ENCODE measurements at places on chromosomes 1 and 21.
A peak's percentile ranks its signal among the peaks of the same experiment; 100 is the strongest.

DNA sequence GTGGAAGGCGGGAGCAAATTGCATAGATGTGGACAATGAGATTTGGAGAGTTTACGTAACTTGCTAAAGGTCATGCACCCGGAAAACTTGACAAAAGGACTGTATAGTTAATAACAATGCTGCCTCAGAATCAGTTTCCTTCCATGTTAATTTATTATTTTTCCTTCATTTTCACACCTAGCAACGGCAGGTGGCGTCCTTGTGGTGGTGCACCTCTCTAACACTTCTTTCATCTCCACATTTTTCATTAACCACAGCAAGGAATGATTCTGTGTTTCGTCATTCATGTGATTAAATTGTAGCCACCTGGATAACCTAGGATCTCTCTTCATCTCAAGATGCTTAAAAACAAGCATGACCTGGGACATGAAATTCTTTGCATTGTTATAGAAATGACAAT, 2133.0 kb downstream of the NCAM2 start:
- no peak for DNase-seq

DNA sequence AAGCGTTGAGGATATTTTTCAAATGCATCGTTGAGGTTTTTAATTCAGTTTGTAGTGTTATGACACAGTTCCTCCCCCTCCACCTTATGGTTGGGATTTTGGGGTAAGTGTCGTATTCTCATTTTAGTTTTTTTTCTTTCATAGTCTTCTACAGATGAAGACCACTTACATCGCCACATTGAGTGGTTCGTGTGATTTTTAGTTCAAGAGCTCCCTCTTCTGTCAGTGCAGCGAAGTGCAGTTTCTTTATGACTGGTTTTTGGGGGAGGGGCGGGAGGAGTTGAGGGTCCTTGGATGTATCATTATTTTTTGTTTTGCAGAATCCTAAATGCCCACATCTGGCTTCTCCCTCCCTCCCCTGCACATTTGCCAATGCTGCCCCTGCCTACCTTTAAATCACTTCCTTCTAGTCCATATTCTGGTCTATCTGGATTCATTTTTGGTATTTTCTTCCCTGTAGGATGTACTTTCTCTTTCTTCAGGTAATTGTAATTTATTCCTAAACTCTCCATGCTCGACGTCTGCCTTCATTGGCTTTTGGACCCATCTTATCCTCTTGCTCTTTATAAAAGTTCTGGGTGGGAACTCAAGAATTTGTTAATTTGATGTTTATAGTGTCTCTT, 433.1 kb downstream of the CAMTA1 start:
- DNase-seq = no peak

DNA sequence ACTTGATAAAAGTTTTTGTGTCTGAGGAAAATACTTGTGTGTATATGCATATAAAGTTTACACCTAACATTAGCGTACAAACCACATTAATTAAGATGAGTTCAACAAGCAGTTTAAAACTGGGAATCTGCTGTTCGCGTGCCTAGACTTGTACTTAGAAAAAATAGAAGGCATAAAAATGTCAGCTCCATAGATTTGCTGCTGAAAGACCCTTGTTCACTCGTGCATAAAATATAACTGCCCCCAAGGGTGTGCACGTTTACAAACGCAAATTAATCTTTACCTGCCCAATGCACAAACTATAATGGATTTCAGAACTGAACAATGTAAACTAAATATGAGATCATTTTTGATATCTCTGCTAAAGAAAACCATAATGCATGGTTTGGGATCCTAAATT, 392.3 kb upstream of the ADGRL2 start:
- DNase-seq = no peak

DNA sequence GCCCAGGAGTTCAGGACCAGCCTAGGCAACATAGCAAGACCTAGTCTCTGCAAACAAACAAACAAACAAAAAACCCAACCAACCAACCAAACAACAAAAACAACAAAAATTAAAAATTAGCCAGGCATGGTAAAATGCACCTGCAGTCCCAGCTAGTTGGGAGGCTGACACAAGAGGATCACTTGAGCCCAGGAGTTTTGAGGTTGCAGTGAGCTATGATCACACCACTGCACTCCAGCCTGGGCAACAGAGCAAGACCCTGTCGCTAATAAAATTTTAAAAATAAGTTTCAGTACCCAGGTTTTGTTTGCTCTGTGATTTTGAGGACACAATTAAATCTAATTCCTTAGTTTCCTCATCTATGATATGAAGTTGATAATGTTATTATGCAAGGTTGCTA, 201.3 kb downstream of the SLC45A1 start:
- DNase-seq = no peak

DNA sequence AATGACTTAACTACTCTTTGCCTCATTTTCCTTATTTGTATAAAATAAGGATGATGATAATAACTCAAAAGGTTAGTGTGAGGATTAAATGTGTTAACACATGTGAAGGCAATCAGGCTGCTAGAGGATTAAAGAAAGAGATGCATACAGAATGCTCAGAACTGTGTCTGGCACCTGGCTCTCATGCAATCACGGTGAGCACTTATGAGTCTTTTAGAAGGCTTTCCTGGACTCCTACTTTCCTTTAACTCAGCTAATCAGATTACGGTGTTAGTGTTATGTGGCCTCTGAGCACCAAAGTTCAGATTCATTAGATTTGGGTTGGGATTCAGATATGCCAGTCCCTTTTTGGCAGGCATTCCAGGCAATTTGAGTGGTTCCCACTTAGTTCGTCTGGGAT, 311.6 kb upstream of the USP24 start:
- no peak for DNase-seq

DNA sequence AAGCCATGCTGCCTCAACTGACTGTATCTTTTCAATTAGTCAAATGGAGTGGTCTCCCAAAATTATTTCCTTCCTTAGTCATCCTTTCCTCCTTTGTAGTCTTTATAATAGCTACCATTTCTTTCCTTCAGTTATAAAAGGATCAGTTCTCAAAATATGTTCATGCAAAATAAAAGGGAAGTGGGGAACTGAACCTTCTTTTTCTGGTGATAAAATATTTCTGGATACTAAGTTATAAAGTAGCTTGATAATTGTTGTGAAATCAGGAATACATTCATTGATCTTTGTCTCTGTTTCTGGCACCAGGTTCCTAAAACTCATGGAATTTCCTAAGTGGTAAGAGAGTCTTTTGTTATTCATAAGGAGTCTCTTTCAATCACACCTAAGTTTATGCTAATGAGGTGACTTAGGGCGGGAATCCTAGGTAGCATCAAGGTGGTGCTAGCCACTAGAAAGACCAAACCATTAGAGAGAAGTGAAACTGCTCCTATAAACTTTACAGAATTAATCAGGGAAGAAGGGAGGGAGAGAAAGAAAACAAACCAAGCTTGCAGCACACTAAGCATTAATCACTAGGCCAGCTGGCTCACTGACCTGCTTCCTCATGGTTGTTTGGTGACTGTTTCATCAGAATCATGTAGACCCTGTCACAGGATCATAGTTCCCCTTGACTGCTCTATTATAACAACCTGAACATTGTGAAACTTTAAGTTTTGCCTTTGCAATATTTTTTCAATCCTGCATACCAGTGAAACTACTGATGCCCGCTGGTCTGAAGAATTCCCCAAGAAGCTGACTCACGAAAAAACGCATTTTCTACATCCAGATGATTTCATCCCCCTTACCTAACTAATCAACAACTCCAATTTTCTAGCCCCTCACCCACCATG, 161.6 kb upstream of the PTBP2 start:
- no peak for DNase-seq

DNA sequence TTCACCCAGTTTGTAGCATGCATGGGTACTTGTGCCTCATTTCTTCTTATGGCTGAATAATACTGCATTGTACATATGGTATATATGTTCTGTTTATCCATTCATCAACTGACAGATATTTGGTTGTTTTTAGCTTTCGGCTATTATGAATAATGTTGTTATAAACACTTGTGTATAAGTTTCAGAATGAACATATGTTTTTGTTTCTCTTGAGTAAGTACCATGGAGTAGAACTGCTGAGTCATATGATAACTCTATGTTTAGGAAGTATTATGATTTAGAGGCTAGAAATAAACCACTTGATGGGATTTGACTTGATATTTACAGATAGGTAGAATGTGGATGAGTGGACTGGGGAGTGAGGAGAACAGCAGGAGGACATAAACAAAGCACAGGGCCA, 48.6 kb downstream of the WNT2B start:
- no peak for DNase-seq

- DNase-seq = no peak
These were observed 15.7 kb downstream of the ASPM start for GRCh38 chr1:197130677-197131304.

DNA sequence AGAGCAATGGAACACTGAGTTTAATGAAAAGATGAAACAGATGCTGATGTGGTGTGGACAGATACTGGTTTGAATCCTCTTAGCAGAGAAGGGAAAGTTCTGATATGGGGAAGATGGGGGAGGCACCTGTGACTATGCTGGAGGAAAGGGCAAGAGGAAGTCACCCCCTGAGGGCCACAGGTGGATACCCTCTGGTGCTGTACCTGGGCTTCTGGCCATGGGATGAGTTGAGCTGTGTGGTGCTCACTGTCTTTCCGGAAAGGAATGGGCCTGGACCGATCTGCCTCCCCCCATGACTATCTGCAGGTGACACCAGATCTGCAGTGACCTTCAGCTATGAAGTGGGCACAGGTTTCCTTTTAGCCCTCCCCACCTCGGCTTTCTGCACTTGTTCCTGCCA, 52.4 kb downstream of the IER5 start:
- no peak for DNase-seq

- no peak for DNase-seq
These were observed 30.3 kb downstream of the SMYD3 start for GRCh38 chr1:246476771-246477170.

DNA sequence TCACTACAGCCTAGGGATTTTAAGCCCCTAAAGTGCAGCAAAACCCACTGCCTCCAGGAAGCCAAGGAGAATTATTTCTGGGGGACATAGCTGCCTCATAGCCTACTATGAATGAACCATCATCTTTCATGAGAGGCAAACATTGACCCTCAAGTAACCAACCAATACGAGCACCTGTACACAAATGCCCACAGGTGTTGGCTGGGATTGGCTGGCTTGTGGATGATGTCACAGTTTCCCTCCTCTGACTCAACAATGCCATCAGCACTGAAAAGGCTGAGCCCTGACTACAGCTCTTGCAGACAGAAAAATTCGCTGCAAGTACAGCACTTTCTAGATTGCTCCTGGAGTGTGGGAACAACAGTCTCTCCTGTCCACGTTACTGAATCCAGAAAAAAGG, at the start of gene HMGB4:
Gene HMGB4 (plus strand): TSS at position 301 of the 400 bp plus-strand sequence. CDS start 113 bp downstream, outside the sequence.
- no peak for DNase-seq

GRCh38 chr21:39022466-39022862, 160.8 kb downstream of the PSMG1 start:
- DNase-seq = no peak

DNA sequence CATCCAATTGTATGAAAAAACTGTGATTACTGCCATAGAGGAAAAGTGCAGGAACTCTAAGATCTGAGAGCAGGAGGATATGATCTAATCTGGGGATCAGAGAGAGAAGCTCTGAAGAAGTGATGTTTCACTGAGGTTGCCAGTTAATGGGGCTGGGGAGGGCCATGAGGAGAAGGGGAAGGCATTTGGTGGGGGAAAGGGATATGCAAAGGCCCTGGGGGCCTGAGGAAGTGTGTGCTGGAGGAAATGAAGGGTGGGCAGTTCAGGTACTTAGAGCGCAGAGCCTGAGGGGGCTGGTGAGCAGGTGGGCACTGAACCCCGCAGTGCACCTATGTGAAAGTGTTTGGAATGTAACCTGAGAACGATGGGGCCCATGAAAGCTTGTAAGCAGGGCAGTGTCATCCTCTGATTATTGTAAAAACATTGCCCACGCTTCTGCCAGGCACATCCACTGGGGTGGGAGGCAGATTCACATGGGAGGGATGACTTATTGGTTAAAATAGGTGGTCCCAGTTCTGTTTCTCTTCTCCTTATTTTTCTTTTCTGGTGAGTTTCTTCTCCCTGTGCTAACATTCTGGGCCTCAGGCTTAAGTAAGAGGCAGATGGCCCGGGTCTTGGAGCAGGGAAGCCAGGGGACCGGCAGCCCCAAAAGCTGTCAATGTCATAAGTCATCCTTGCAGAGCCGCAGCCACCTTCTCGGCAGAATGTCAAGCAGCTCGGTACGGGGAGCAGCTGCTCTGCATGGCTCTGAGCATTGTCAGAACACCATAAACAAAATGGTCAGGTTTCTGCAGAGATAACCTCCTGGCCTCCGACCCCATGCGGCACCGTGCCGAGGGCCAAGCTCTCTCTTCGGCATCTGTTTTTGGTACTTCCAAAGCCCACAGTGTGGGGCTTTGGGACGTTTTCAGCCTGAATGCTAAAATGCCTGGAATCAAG, 492.0 kb upstream of the VAMP3 start:
- no peak for DNase-seq

- DNase-seq = peak; percentile 60
These were observed 5.4 kb upstream of the PRDM16 start for GRCh38 chr1:3063379-3064295.

DNA sequence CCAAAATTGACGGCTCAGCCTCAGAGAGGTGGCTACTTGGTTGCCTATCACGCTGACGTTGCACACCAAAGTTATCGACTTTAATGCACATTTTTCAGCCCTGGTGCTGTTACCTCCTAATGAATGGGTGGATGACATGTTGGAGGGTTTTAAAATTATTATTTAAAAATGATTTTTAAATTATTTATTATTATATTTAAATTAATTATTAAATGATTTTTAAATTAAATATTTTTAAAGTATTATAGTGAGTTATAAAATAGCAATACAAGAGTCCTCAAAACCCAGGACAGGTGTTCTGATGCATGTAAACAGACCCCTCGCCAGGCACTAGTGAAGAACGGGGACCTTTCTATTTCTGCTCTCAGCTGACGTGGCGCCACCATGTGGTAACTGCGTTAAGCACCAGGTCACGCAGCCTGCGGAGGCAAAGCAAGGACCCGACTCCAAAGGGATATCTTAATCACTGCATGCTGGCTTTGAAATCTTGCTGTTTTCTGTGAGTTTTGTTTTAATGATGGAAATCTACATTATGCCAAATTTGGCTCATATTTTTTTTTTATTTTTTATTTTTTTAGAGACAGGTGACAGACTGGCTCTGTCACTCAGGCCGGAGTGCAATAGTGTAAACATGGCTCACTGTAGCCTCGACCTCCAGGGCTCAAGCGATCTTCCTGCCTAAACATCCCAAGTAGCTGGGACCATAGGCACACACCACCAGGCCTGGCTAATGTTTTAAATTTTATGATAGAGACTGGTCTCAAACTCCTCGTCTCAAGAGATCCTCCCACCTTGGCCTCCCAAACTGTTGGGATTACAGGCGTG, 22.6 kb downstream of the CASP9 start:
- DNase-seq = peak; percentile 85
